ENCODE measurements at places on chromosomes 2 and 18. TPM values are rescaled to one million over a fixed set of nuclear protein-coding genes. Genes with fewer than 3 reads are reported as not detected.
A peak's percentile ranks its signal among the peaks of the same experiment; 100 is the strongest.

BIRC6 gene
- total RNA-seq = 68.4 TPM

GNAL gene
- total RNA-seq = 0.13 TPM

SMCHD1 gene
- 63.5 TPM for total RNA-seq

CD8B gene
- 47.4 TPM for total RNA-seq

MYOM1 gene
- 0.42 TPM for total RNA-seq

PLCL1 gene
- 1.2 TPM for total RNA-seq

CXCR1 gene
- total RNA-seq = not detected

MOCOS gene
- total RNA-seq = 0.34 TPM

DNA sequence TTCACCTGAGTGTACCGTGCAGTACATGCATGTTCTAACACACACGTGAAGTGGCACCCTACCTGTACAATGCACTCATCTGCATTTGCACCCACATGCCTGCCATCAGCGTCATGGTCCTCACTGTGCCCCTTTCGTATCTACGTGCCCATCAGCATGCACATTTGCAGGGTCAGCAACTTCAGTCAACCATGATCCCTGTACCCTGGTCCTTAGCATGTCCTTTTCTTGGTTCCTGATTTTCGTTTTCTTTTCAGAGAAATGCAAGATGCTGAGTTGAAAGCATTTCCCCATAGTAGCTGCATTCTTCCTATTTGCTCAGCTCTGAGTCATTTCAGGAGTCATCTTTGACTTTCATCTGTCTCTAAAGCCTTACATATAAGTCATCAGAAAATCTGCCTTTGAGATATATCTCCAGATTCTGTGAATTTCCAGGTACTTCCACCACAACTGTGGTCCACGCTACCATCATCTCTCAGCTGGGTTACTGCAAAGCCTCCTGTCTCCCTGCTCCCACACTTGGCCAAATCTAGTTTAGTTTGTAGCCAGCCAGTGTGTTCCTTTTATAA lies 14.7 kb upstream of the PUM2 start:
- no peak for DNase-seq

- no peak for DNase-seq
These were observed 58.3 kb upstream of the KCNG2 start for GRCh38 chr18:79739440-79739778.

DNA sequence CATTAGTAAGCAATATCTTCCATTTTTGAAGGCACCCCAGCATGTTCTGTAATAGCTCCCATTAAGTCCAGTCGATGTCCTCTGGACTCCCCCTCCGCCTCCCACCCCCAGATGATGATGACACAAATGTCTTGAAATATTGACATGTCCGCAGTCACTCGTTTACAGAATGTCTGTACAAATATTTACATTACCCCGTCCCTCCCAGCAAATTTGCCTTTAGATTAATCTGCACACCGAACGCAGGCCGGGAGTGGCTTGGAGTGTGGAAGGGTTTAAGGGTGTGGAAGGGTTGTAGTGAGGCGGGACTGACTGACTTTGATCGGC lies 853 bp upstream of the OSBPL6 start:
- no peak for DNase-seq

DNA sequence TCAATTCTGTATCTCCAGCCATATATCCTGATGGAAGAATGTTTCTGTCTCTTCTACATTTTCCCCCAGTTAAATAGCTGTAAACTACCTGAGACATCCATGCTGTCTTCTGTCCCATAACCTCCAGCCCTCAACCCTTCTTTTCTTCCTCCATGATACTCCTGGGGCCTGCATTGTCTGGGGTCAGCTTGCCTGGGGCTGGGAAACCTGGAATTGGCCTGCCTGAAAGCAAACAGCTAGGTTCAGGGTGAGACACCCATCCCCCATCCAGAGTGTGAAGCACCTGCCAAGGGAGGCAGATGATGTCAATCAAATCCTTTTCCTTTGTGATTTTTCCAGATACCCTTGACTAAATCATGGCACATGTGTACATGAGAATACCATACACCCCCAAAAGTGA lies 313.7 kb upstream of the MGAT5 start:
- DNase-seq = no peak

DNA sequence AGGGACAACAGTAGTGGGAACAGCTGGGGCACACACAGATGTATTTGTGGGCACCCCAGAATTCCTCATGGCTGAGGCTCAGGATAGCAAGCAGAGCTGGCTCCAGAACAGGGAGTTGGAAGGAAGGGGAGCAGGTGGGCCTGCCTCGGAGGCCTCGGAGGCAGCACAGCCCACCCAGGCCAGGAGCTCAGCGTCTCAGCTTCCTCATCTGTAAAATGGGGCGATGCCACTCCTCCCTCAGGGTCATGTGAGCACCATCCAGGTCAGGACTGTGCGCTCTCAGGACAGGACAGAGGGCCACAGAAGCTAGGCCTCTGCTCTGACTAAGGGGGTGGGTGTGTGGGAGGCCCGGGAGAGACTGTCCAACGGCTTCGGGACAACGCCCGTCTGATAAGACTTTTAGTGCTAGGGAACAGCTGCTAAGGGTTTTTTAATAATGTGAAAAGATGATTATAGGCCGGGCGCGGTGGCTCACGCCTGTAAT lies 106.2 kb downstream of the HDAC4 start:
- no peak for DNase-seq

GRCh38 chr2:3023531-3023930 lies 354.1 kb downstream of the EIPR1 start:
- DNase-seq = no peak

DNA sequence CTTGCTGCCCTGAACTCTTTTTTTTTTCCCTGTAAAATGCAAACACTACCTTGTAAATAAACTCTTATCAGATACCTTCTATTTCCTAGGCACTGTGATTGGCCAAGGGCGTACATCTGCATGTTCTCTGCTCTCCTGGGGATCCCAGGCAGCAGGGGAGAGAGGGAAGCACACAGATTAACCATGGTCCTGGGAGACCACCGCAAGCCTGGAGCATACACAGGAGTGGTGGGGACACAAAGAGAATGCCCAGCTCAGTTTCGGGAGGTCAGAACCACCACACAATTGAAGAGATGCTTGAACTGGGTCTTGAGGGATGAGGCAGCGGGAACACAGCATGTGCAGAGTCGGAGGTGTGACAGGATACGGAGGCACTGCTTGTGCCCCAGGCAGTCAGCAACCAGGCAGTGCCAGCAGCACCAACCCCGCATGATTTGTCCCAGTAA lies 2.1 kb downstream of the GREB1 start:
- DNase-seq = no peak

GRCh38 chr2:99478632-99479031 lies 11.2 kb downstream of the REV1 start:
- no peak for DNase-seq

- no peak for DNase-seq
These were observed 9.2 kb downstream of the LGALSL start for GRCh38 chr2:64462940-64463700.

- DNase-seq = no peak
These were observed 104.7 kb downstream of the KLHL29 start for GRCh38 chr2:23489471-23490322.

DNA sequence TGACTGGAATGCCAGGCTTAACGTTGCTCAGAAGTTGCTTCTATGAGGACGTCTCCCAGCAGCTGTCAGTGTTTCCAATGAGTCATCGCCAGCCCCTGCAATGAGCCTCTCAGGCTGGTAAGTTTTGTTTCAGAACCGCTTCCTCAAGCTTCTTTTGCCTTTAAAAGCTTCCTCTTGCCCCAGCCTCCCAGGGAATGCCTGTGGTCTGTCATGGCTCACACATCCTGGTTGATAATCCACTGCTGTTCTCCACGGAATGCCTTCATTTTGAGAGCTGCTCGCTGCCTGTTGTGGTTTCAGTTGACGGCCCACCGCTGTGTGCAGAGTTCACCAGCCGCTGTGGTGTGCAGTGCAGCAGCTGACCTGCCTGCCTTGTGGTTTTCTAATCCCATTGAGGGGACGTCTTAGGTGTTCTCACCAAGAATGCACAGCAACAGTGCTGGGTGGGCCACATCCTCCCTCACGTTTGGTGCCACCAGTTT lies 96.4 kb downstream of the RTP5 start:
- peak; percentile 68 for DNase-seq

DNA sequence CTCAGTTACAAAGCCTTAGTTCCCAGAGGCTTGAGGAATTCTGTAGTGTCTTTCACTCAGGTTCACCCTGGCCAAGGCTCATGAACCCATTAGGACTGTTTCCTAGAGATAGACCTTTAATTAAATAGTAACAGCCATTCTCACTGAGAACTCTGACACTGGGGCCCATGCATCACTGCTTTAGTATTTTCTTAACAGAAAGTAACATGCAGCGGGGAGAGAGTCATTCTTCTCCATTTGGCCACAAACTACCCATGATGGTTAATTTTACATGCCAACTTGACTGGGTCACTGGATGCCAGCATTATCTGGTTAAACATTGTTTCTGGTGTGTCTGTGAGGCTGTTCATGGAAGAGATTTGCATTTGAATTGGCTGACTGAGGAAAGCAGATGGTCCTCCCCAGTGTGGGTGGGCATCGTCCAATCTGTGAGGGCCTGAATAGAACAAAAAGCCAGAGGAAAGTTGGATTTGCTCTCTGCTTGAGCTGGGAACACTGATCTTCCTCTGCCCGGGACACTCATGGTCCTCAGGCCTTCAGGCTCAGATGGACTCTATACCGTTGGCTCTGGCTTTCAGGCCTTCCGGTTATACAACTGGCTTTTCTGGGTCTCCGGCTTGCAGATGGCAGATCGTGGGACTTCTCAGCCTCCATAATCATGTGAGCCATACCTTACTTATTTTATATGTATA lies 5.6 kb upstream of the CPLX4 start:
- DNase-seq = no peak

- DNase-seq = no peak
These were observed 38.4 kb upstream of the COBLL1 start for GRCh38 chr2:164879901-164880535.

- no peak for DNase-seq
These were observed 58.1 kb upstream of the TGIF1 start for GRCh38 chr18:3391704-3392466.

DNA sequence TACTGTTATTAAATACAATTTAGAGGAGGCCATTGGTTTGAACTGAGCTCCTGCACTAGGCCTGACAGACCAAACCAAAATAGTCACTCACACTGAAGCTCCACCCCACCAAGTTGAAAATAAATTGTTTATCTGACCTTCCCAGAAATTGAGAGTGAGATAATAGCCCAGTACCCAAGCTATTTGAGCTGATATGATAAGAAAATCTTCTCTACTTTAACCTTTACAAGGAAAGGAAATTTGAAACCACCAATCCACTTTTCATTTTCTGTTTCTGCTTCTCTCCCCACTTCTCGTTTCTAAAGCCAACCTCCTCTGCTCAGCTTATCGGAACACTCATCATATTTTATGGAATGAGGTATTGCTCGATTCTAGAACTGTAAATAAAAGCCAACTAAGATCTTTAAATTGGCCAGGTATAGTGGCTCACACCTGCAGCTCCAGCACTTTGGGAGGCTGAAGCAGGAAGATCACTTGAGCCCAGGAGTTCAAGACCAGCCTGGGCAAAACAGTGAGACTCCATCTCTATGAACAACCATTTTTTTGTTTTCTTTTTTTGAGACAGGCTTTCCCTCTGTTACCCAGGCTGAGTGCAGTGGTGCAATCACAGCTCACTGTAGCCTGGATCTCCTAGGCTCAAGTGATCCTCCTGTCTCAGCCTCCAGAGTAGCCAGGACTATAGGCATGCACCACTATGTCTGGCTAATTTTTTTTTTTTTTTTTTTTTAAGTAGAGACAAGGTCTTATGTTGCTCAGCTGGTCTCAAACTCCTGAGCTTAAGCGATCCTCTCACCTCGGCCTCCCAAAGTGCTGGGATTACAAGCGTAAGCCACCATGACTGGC lies 13.3 kb upstream of the GALM start:
- no peak for DNase-seq

DNA sequence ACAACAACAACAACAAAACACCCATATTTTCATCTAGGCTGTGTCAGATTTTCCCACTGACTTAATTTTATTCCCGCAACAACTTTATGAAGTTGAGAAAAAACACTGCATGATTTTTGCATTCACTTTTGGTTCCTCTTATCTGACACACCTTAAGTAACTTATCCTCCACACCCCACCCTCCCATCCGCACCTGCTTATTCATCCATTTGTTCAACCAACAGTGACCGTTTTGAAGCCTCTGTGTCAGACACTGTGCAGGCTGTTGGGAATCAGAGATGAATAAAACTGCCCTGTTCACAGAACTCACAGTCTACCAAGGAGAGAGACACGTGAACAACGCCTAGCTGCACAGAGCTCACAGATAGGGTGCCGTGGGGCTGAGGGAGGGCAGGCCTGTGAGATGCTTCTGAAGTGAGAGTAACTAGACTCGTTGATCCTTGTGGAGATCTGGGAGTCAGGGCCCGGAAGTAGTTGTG lies 7.4 kb downstream of the CNNM4 start:
- DNase-seq = no peak

DNA sequence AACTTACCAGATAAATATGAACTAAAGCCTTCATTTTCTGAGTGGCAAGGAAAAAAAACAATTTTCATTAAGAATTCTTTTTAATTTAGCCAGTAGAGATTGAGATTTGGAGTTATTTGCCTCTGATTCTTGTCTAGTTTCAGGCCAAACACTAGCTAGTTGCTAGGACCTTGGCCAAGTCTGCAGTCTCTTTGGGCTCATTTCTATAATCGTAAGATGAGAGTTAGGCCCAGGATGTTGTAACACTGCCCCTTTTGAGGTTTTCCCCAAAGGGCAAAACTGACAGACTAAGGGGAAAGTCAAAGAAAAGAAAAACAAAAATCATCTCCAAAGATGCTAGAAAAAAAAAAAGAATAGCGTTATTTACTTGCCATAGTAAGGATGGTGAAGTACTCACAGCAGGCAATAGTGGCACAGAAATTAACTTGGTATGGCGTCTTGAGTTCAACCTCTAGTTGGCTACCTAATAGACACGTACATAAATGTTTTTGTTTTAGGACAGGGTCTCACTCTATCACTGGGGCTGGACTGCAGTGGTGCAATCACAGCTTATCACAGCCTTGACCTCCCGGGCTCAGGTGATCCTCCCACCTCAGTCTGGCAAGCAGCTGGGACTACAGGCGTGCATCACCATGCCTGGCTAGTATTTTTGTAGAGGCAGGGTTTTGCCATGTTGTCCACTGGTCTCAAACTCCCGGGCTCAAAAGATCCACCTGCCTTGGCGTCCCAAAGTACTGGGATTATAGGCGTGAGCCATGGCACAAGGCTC lies 23.0 kb upstream of the ADAM17 start:
- no peak for DNase-seq

- DNase-seq = no peak
These were observed 44.4 kb upstream of the LRRTM4 start for GRCh38 chr2:77566582-77566981.

DNA sequence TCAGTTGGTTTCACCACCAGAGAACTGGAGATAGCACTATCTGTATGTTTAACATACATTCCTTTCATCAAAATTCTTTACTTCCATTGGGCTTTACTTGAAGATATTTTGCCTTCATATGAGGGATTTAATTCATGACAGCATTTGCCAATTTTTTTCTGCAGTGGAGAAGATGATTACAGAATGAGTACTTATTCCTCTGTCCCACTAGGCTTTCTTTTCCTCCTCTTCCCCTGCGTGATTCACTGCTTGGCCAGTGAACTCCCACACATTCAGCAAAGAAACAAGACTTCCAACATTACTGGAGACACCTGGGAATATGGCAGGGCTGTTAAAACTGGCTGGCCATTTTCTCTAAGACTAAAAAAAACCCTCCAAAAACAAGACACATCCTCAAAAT lies 425.8 kb upstream of the KCNH7 start:
- DNase-seq = no peak

Measured in activated T-cell treated with anti-CD3 and anti-CD28 coated beads, Interleukin-2, amount 50 U/mL, for 4 hours (primary cell).